GM18507 (cell line): ENCODE measurements at places on chromosomes 6 and 20.

- DNase-seq: no peak
Measured at GRCh38 chr6:158046201-158047126, 64.8 kb downstream of the SYNJ2 start.

GRCh38 chr6:169824848-169825557, 73.6 kb downstream of the ERMARD start:
- DNase-seq: no peak

- DNase-seq: no peak
Measured at GRCh38 chr20:23278172-23278571, 72.4 kb upstream of the NXT1 start.

- DNase-seq: no peak
Measured at GRCh38 chr6:156423075-156423474, 354.1 kb upstream of the ARID1B start.

- peak; percentile 35 for DNase-seq
Measured at GRCh38 chr6:107670792-107671199, 153.3 kb downstream of the SCML4 start.

- DNase-seq: no peak
Measured at GRCh38 chr20:37317994-37318640, 27.8 kb upstream of the SRC start.

DNA sequence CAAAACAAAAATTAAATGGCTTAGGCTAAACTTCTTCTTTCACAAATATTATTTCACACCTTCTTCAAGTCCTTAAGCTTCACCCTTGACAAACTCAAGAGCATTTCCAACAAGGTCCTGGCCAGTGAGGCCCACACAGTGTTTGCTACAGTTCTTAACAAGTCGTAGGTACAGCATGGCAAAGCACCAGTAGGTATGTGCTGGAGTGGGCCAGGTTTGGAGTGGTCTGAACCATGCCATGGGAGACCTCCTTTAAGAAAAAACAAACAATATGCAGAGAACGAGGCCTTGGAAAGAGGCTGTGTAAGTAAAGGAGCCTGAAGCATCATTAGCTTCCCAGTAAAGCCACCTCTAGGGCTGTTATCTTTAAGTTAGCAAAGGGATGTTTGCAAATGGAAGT, 154.3 kb upstream of the SNX9 start:
- DNase-seq: no peak

- DNase-seq: no peak
Measured at GRCh38 chr20:38201356-38201755, 36.3 kb upstream of the TGM2 start.

GRCh38 chr20:17228624-17229061, 1.8 kb downstream of the PCSK2 start:
- DNase-seq: no peak

- no peak for DNase-seq
Measured at GRCh38 chr6:142642651-142643050, 302.3 kb downstream of the HIVEP2 start.

DNA sequence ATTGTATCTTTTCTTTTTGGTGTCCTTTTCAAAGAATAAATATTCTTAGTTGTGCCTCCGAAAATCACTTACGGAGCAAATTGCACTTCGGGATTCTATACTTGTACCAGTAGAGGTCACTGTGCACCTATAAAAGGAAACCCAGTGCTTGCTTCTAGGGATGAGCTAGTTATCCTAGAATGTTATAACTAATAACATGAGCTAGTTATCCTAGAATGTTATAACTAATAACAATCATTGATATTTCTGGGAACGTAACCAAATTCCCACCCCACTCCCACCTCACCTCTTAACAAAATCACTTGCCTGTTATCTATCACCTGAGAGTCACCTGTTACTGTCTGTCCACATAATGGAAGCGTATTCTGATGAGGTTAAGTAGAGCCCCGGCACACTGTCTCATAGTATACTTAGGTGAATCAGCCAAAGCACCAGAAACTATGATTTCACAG, 126.9 kb upstream of the TIAM2 start:
- no peak for DNase-seq

- DNase-seq: no peak
Measured at GRCh38 chr20:63969838-63970713, at the start of gene ZNF512B. Gene ZNF512B, minus strand, starts transcription at chr20:63969930. Its CDS starts 1,980 bp downstream, at chr20:63967950.

DNA sequence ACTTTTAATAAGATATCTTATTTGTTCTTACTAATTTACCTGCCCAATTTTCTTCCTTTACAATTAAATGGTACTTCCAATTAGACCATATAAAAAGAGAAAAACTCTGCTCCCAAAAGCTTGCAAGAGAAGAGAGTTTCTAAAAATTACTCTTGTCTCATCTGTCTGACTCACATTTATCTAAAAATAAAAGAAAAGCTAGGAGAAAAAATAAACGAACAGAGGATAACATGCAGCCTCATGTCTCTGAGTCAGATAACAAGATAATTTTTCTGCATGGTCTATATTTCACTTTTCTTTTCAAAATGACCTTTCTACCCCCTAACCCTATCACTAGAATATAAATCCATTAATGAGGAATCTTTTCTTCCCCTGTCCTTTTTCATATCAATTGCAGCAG, 127.2 kb upstream of the TCF21 start:
- DNase-seq: no peak
